Fibroblast of lung (primary cell): ENCODE measurements at places on chromosomes 16 and 17. TPM values are rescaled to one million over a fixed set of nuclear protein-coding genes. Genes with fewer than 3 reads are reported as not detected.

Gene SLC25A39
- total RNA-seq = 47.0 and 70.2 TPM in 2 replicates

Gene FOXF1
- 15.9 and 31.5 TPM in 2 replicates for total RNA-seq

DNA sequence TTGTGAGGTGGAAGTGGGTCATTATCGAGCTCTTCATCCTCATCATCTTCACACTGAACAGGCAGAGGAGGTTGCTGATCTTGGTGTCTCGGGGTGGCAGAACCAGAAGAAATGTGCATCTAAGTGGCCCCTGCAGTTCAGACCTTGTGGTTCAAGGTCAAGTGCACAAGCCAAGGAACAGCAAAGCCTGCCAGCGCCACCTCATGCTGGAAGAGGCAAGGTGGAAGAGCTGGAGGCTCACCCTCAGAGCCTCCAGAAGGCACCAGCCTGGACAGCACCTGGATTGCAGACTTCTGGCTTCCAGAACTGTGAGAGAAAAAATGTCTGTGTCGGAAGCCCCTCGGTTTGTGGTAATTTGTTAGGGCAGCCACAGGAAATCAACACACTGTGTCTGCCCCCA, 32.7 kb downstream of the IFT140 start:
- H3K36me3 ChIP-seq = no peaks in the 10 kb centered on the region
- H3K4me3 ChIP-seq = no peak overlapping the region
- DNase-seq = no peak
- H3K4me1 ChIP-seq = no peaks in the 10 kb centered on the region

Gene TMEM235
- not detected in 2 replicates for total RNA-seq

Gene DNAI2
- total RNA-seq = not detected in 2 replicates

GRCh38 chr17:47223007-47223406, 13.9 kb downstream of the MYL4 start:
- no peak for DNase-seq
- H3K36me3 ChIP-seq = no peaks in the 10 kb centered on the region
- H3K27me3 ChIP-seq = peaks cover 2% of the 10 kb centered on the region
- H3K4me3 ChIP-seq = no peak overlapping the region
- H3K27ac ChIP-seq = no peak overlapping the region

Gene SPG7
- 83.5 and 107 TPM in 2 replicates for total RNA-seq

GRCh38 chr17:73365301-73365874, 53.6 kb upstream of the CDC42EP4 start:
- H3K4me1 ChIP-seq = peaks cover 2% of the 10 kb centered on the region
- no peaks in the 10 kb centered on the region for H3K27me3 ChIP-seq
- H3K27ac ChIP-seq = no peak overlapping the region
- H3K36me3 ChIP-seq = no peaks in the 10 kb centered on the region
- DNase-seq = no peak

GRCh38 chr16:89070590-89070989, 23.1 kb upstream of the ACSF3 start:
- H3K27ac ChIP-seq = no peak overlapping the region
- H3K27me3 ChIP-seq = peaks cover 10% of the 10 kb centered on the region
- H3K4me3 ChIP-seq = no peak overlapping the region

DNA sequence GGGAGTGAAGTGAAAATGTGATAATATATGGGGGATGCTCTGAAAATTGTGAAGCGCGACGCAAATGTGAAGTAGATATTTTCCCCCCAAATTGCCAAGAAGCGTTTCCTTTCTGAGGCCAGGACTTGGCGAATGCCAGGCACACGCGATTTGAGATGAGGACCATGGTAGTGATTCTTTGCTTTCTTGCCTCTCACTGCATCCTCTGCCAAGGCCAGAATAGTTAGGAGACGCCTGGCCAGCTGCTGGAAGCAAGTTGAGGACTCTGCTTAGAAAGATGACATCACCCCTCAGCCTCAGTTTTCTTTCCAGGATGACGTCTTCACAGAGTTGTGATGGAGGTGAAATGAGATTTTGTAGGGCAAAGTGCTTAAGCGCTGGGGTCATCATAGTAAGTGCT, 25.9 kb downstream of the PIPOX start:
- H3K36me3 ChIP-seq = no peaks in the 10 kb centered on the region
- H3K4me3 ChIP-seq = no peak overlapping the region
- peaks cover 5% of the 10 kb centered on the region for H3K27me3 ChIP-seq
- no peaks in the 10 kb centered on the region for H3K4me1 ChIP-seq
- no peak for DNase-seq
- no peak overlapping the region for H3K27ac ChIP-seq

- no peak overlapping the region for H3K4me3 ChIP-seq
- H3K27me3 ChIP-seq = no peaks in the 10 kb centered on the region
- DNase-seq = no peak
- H3K4me1 ChIP-seq = no peaks in the 10 kb centered on the region
These were observed 941.5 kb downstream of the CDH11 start for GRCh38 chr16:64180136-64180900.

DNA sequence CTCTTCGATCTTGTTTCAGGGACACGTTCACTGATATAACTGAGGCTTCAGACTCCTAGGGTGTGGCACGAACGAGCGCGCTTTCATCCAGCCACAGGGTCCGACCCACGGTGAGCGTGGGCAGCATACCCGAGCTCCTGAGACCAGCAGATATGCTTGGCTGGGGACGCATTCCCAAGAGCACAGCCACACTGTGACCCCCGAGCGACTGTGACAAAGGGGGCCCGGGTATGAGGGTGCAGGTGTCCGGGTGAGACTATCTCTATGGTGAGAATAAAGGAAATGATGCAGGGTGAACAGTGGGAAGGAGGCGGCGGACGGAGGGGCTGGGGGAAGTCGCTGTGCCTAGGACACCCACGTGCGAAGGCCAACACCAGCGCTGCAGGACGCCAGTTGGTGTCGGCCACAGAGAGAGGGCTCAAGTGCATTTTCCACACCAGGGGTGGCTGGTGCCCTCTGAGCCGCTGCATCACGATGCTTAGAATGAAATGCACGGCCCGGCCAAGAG, 17.6 kb downstream of the RPH3AL start:
- no peak overlapping the region for H3K27ac ChIP-seq
- H3K4me3 ChIP-seq = no peak overlapping the region
- no peak for DNase-seq
- H3K4me1 ChIP-seq = no peaks in the 10 kb centered on the region
- no peaks in the 10 kb centered on the region for H3K27me3 ChIP-seq
- no peaks in the 10 kb centered on the region for H3K36me3 ChIP-seq

DNA sequence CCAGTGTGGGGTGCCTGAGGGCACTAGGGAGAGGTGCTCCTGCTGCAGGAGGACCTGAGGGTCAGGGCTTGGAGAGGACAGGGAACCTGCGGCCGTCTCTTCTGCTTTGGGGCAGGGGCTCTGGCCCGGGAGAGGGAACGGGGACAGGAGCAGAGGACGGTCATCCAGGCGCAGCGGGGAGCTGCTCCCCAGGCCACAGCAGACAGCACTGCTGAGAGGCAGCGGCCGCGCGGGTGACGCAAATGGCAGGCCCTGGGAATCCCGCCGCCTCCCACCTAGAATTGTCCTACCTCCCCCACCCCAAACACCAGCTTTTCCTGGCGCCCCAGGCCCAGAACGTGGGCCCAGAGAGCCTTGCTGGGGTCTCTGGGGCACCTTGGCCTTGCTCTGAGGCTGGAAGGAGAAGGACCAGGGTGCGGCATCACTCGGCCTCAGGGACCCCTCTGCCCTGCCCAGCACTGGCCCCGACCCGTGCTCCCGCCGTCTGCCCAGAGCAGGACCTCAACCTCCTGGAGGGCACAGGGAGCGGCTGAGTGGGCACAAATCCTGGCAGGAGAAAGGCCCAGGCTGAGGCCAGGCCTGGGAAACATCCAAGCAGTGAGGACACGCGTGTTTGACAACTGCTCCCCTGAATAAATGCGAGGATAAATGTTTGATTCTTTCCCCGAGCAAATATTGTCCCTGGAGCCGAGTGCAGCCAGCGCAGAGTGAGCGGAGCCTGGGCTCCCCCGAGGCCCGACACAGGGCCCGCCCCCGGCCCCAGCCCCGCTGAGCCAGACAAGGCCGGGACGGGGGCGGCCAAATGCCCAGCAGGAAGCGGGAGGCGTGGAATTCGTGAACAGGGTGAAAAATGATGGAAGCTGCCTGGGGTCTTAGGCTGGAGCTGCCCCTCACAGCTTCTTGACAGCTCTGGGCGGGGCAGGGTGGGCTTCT, 8.5 kb downstream of the SSTR5 start:
- DNase-seq = no peak
- no peaks in the 10 kb centered on the region for H3K4me1 ChIP-seq
- no peaks in the 10 kb centered on the region for H3K36me3 ChIP-seq
- H3K27me3 ChIP-seq = no peaks in the 10 kb centered on the region
- H3K27ac ChIP-seq = no peak overlapping the region
- H3K4me3 ChIP-seq = no peak overlapping the region

Gene CASKIN1
- 0.17 and 0.26 TPM in 2 replicates for total RNA-seq

DNA sequence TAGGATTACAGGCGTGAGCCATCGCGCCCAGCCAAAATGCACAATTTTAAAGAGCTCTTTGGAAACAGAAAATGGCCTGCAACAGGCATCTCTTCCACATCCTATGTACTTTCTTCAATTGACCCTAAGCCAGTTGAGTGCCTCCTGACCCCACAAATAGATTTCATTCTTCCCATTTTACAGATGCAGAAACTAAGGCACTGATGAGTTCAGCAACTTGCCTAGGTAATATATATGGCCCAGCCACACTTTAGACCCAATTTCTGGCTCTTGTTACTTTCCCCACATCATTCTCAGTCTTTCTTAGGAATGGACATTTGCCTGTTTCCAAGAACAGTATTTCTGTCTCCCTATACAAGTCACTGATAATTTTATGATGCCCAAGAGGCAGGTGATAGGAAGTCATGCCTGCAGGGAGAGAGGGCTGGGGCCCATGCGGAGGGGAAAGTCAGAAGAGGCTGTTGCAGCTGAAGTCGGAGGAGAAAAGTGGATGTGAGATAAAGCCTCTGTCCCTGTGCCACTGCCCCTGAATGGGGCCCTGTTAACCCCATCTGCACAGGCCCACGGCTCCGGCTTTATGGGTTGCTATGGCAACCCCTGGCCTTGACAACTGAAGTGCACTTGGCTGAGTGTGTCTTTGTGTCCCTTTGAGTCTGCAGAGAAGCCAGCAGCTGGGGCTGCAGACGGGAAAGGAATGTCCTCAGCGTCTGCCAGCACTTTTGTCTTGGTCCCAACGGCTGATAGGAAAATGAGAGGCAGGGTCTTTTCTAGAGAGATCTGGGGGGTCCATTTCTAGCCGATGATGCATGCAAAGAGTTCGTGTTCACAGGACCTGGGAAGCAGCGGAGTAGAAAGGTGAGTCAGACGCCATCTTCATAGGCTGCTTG, 45.9 kb downstream of the ABAT start:
- H3K36me3 ChIP-seq = no peaks in the 10 kb centered on the region
- no peak for DNase-seq
- no peaks in the 10 kb centered on the region for H3K4me1 ChIP-seq
- no peak overlapping the region for H3K4me3 ChIP-seq
- no peak overlapping the region for H3K27ac ChIP-seq

GRCh38 chr17:4949321-4950074, 1.2 kb upstream of the PFN1 start:
- peaks cover 11% of the 10 kb centered on the region for H3K36me3 ChIP-seq
- DNase-seq = peak; percentile 71
- H3K27ac ChIP-seq = peak overlapping the region; percentile 84
- peak overlapping the region; percentile 97 for H3K4me3 ChIP-seq
- no peaks in the 10 kb centered on the region for H3K27me3 ChIP-seq

GRCh38 chr16:81838794-81839193, 59.7 kb downstream of the PLCG2 start:
- no peak overlapping the region for H3K27ac ChIP-seq
- no peak overlapping the region for H3K4me3 ChIP-seq
- DNase-seq = peak; percentile 56

- peaks cover 5% of the 10 kb centered on the region for H3K4me1 ChIP-seq
- DNase-seq = peak; percentile 59
- no peak overlapping the region for H3K4me3 ChIP-seq
- H3K27me3 ChIP-seq = no peaks in the 10 kb centered on the region
- no peaks in the 10 kb centered on the region for H3K36me3 ChIP-seq
- no peak overlapping the region for H3K27ac ChIP-seq
These were observed 58.7 kb downstream of the DYNLRB2 start for GRCh38 chr16:80599466-80599865.

Gene TMEM204
- 10.3 and 12.4 TPM in 2 replicates for total RNA-seq

Gene RNF112
- 7.2 and 21.5 TPM in 2 replicates for total RNA-seq

DNA sequence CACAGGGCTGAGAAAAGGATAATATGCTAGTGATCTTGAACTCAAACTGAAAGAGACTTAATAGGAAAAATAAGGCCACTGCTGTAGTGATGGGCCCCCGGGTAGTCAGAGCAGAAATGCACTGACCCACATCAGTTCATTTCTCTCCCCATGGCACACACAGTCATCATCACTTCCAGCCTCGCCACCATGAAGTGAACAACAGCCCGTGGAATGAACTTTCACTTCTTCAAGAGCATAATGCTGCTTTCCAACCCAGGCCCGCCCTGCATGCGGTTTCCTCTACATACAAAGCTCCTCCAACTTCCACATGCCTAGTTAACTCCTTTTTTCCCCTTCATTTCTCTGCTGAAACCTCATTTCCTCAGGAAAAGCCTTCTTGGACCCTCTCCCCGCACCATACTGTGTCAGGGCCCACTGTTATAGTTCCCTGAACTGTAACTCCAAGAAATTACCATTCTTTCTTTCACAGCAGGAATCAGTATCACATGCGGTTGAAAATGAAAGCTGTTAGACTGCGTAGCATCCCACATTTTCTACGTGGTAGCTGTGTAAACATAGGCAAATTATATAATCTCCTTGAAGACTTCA, 65.8 kb upstream of the SMIM36 start:
- H3K4me3 ChIP-seq = peak overlapping the region; percentile 49
- H3K36me3 ChIP-seq = no peaks in the 10 kb centered on the region
- peak; percentile 84 for DNase-seq
- peak overlapping the region; percentile 82 for H3K27ac ChIP-seq
- peaks cover 10% of the 10 kb centered on the region for H3K4me1 ChIP-seq

Gene NARF
- 22.0 and 30.0 TPM in 2 replicates for total RNA-seq

Gene TELO2
- total RNA-seq = 8.2 and 10.9 TPM in 2 replicates

Gene EPOP
- total RNA-seq = 0.26 and 0.33 TPM in 2 replicates

DNA sequence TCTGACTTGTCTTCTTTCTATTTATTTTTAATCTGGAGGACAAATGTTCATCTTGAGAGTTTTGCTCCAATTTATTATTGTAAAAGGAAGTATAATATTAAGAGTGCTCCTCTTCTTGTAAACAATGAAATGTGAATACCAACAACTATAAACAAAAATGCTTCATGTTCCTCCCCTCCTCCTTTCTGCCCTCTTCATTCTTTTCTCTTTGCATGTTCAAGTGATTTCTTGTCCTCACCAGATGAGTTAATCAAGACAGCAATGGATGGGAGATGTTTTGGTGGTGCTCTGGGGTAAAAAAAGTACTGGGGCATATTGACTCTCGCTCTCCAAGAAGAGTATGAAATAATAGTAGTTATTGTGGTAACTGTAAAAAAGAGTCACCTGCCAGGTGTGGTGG, 24.3 kb downstream of the ITGB3 start:
- peaks cover 45% of the 10 kb centered on the region for H3K4me1 ChIP-seq
- peak overlapping the region; percentile 80 for H3K27ac ChIP-seq
- DNase-seq = no peak
- H3K4me3 ChIP-seq = no peak overlapping the region
- H3K27me3 ChIP-seq = no peaks in the 10 kb centered on the region
